ENCODE measurements at places on chromosomes 2 and 18.

GRCh38 chr2:232926431-232926939, 56.4 kb downstream of the SNORC start:
- no peak for DNase-seq

DNA sequence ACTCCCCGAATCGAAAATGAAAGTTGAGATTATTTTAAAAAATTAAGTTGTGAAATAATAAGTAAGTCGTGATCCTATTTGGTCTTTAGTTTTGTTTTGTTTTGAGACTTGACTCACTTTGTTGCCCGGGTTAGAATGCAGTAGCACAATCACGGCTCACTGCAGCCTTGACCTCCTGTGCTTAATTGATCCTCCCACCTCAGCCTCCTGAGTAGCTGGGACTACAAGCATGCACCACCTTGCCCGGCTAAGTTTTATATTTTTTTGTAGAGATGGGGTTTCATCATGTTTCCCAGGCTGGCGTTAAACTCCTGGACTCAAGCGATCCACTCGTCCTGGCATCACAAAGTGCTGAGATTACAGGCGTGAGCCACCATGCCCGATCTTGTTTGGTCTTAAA, 326.2 kb downstream of the MYCN start:
- no peak for DNase-seq

- DNase-seq, result no peak
These were observed 16.2 kb downstream of the CCDC88A start for GRCh38 chr2:55403256-55403998.

- DNase-seq, result no peak
These were observed 28.2 kb downstream of the MAIP1 start for GRCh38 chr2:199983534-199983933.

DNA sequence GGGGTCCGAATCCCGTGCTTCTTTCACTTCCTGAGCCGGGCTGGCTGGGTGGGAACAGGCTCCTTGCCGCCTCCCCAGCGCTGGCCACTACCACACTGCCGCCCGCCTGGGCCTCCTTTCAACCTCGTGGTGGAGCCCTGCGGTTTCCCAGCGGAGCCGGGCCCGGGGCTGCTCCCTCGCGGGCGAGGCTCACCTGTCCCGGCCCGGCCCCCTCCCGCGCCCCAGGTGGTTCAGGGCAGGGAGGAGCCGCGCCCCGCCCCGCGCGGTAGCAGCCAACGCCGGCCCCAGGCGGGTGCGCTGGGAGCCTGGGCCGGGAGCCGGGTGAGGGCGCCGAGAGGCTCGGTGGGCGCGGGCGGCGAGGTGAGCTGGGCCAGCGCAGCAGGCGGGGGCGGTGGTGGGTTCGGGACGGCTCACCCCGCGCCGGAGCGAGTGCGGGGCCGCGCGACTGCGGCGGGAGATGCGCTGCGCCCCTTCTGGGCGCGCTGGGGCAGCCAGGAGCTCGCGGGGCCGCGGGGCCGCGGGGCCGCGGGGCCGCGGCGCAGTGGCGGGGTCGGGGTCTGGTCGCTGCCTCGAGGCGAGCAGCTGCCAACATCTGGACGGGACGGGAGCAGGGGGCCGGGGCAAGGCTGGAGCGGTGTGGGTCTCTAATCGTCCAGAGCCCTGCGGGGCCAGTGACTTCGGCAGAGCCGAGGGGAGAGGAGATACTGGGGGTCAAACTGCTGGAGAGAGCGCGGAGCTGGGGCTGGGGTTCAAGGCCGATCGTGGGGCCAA, at the start of gene LYPD6B:
TSS of gene LYPD6B (plus strand) at position 258 of the 771 bp plus-strand sequence. CDS start 92,250 bp downstream, outside the sequence.
- no peak for DNase-seq

DNA sequence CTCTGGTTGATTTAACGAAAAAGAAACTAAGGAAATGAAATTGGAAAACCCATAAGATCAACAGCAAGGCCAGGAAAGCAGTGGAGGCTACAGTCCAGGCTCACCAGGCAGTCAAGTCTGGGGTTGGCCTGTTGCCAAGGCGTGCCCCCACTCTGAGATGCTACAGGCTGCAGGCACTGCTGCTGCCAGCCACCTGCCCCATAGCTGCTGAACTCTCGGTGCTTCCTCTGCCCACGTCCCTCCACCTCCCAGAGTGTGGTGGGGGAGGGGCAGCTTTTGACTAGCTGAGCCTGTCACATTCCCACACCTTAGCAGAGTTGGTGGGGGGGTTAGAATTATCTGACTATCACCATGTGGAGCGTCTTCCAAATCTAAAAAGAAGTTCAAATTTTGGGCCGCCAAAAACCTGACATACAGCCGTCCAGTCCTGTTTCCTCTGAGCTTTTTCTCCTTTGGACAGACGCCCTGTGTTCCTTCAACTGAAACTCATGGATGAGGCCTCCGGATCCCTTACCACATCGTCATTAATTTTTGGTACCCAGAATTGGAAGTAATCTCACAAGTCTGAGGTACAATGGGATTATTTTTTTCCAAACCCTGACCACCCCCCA, 3.9 kb upstream of the SH3RF3 start:
- no peak for DNase-seq

GRCh38 chr2:160200921-160201320, 849 bp upstream of the ITGB6 start:
- DNase-seq, result no peak

DNA sequence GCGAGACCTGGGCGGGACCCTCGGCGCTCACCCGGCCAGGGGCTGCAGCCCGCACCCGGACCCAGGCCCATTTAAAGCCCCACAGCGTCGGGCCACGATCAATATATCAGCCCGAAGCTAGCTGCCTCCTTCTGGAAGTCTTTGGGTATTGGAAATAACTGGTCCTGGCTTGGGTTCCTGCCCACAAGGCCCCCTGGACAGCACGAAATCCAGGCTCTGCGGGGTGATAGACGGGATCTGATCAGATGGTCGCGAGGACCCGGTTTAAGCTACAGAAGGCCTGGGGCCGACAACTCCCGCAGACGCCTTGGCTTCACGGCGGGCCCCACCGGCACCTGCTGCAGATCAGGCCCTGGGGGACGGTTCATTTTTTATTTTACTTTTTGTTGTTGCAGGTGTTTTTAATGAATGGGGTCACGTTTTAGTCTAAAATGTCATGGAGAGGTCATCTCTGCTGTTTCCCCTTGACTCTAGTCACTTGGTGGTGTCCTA, 362 bp upstream of the PSTPIP2 start:
- DNase-seq, result no peak

Measured in cerebellum (tissue), 4 donors.